ENCODE measurements at places on chromosomes 2 and 18.

DNA sequence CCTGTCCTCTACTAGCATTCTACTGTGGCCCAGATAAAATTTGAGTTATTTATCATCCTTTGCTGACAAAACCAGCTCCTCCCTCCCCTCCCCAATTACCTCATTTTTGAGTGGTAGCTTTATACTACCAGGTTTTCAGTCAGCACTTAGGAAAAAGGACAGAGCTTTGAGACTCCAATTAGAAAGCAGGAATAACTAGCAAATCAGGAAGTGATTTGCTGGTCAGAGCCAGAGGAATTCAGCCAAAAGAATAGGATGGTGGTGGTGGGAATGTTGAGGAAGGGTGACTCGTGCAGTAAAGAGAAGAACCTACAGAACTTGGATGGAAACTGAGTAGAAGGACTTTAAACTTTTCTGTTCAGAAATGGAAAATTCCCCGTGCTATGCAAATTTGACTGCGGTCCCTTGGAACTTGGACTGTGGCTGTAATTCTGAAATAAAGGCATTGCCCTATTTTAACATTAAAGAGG, 3.7 kb downstream of the MYL12B start:
- DNase-seq, result peak; percentile 76

- no peak for DNase-seq
Measured at GRCh38 chr18:73626221-73626620, 521.4 kb downstream of the FBXO15 start.

GRCh38 chr18:49008716-49009115, 58.0 kb upstream of the SMAD7 start:
- no peak for DNase-seq

DNA sequence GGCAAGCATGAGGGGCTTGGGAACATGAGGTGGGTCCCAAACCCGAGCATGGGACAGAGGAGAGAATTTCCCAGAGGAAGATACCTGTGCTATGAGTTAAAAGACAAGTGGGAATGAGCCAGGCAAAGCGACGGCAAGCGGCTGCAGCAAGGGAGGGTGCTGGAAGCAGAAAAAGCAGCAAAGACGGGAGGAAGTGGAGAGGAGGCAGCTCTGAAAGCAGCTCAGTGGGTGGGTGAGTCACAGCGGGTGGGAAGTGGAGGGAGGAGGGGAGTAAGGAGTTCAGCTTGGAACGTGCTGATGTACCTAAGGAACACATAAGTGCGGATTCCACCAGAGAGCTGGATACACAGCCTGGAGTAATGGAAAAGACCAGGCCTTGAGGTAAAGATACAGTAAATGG, 41.4 kb downstream of the THUMPD2 start:
- DNase-seq, result peak; percentile 92

GRCh38 chr2:133504566-133505505, 63.4 kb downstream of the NCKAP5 start:
- DNase-seq, result peak; percentile 84

- DNase-seq, result no peak
Measured at GRCh38 chr2:2579814-2580213, 248.7 kb upstream of the MYT1L start.

DNA sequence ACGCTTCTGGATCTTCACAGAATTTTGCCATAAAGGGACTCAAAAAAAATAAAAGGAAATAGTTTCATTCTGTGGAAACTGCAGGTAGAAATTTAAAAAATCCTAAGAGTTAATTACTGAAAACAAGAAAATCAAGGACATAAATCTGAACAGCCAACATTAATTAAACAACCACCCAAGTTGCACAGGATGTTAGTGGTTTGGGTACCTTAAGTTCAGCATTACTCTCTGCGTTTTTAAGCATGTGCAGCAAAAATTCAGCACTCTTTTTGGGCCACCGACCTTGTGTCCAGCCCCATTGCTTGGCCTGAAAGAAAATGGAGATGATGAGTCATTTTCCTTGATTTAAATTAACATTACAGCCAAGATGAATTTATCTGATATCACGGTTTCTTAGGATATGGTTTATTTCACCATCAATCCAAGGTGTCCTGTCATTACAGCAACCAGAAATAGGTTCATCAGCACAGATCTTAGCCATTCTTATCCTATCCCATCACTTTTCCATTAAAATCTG, 3.3 kb upstream of the C18orf32 start:
- no peak for DNase-seq

GRCh38 chr18:80213182-80213581, 34.1 kb downstream of the PARD6G start:
- DNase-seq, result no peak

DNA sequence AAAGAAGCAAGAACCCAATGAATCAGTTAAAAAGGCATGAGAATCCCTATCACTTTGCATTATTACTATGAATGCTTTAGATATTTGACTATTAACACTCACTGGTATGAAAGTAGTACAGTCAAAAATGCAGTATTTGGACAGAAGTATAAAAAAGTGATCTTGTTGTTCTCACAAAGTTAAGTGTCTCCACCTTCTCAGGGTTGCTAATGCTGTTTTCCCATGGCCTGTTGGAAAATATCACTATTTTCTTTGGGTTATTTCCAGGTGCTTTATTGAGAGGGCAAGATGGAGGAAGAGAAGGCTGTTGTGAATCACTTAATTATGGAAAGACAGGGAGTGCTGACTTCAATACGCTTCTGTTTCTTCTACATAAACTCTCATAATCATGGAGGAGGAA, 13.6 kb upstream of the CREB1 start:
- peak; percentile 79 for DNase-seq

GRCh38 chr2:88321449-88322248, 130.8 kb downstream of the FOXI3 start:
- DNase-seq, result no peak

DNA sequence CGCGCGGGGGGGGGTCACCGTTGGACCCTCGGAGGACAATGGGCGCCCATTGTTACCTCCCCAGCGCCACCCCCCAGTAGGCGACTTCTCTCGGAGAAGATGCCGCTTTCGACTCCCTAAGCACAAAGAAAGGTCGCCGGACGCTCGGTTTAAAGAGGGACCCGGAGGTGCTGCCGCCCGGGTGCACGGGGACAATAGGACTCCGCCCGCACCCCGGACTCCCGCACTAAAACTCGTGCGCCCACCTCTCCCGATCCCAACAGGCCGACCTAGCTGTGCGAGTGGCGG, 318 bp upstream of the CDC42EP3 start:
- DNase-seq, result peak; percentile 58

DNA sequence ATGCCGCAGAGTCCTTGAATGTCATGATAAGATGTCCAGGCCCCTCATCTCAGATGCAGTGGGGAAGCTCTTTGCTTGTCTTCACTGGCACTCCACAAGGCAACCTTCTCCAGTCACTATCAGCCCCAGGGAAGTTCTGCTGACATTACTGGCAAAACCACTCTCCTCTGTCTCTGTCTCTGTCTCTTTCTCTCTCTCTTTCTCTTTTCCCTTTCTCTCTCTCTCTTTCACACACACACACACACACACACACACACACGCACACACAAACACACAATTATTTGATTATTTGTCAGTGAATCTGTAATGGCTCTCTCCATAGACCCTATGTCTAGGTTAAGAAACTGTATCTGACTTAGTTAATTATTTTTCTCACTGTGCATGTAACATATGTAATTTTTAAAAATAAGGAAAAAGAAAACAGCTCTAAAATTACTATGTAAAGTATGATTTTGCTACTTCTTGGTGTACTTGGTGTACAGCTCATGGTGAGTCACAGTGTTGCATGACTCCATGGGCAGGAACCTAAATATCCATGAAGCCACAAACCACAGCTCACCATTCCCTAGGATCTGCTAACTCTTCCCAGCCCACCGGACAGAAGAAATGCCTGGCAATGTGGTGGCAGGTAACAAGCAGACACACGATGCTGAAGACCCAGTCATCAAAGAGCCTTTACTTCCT, 594.9 kb upstream of the ID2 start:
- peak; percentile 99 for DNase-seq

- peak; percentile 56 for DNase-seq
Measured at GRCh38 chr2:133579274-133579673, 11.0 kb upstream of the NCKAP5 start.

- DNase-seq, result no peak
Measured at GRCh38 chr18:61993831-61994230, 101.0 kb upstream of the RNF152 start.

GRCh38 chr2:200705305-200706041, 106.2 kb upstream of the BZW1 start:
- DNase-seq, result peak; percentile 19

- peak; percentile 20 for DNase-seq
Measured at GRCh38 chr2:54673501-54673998, 49.9 kb upstream of the EML6 start.

Measured in fibroblast of skin of right biceps (primary cell).